ENCODE measurements at places on chromosomes 2 and 18.
A peak's percentile ranks its signal among the peaks of the same experiment; 100 is the strongest.

DNA sequence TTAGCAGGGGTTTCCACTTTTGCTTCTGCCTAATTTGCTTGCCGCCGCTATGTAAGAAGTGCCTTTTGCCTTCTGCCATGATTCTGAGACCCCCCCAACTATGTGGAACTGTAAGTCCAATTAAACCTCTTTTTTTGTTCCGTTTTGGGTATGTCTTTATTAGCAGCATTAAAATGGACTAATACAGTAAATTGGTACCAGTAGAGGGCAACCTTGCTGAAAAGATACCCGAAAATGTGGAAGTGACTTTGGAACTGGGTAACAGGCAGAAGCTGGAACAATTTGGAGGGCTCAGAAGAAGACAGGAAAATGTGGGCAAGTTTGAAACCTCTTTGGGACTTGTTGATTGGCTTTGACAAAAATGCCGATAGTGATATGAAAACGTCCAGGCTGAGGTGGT lies 216.1 kb upstream of the FSIP2 start:
- DNase-seq = no peak

GRCh38 chr2:166451468-166451867 lies 42.6 kb downstream of the SCN7A start:
- DNase-seq = no peak

DNA sequence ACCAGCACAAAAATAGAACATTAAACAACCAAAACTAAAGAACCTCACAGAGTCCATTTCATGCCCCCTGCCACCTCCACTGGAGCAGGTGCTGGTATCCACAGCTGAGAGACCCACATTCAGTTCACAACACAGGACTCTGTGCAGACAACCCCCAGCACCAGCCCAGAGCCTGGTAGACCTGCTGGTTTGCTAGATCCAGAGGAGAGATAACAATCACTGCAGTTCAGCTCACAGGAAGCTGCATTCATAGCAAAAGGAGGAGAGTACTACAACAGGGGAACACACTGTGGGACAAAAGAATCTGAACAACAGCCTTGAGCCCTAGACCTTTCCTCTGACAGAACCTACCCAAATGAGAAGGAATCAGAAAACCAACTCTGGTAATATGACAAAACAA lies 326.7 kb downstream of the METTL4 start:
- no peak for DNase-seq

GRCh38 chr2:239315308-239315707 lies 85.5 kb downstream of the HDAC4 start:
- DNase-seq = no peak

- no peak for DNase-seq
These were observed 221.5 kb upstream of the CDH2 start for GRCh38 chr18:28398471-28398870.

DNA sequence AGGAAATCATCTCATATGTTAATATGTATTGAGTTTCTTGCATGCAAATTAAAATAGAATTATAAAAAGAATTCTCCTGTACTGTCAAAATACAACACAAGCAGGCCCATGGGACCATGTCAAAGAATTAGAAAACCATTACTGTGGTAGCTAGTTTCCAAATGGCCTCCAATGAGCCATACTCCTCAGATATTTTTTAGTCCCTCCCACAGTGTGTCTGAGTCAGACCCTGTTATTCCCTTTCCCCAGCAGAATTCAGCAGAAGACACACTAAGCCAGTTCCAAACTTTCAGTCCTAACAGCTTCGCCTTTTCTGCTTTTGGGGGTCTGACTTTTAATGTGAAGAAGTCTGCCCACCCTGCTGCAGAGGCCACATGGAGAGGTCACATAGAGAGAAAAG lies 86.7 kb downstream of the FIGN start:
- no peak for DNase-seq

DNA sequence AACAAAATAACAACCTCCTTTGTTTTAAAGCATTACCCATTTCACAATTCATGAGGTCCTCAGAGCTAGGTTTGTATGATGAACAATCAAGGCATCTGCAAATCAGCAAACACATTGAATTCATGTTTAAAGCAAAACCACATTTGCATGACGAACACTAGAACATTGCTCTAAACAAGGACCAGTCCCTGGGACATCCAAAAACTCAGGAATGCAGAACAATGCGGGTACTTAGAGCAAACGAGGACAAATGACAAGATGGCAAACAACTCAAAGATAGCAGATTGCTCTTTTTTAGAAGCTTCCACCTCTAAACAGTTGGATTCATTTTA lies 45.7 kb upstream of the RALBP1 start:
- no peak for DNase-seq

GRCh38 chr2:113894156-113894743 lies 4.4 kb downstream of the ACTR3 start:
- no peak for DNase-seq

- DNase-seq = no peak
These were observed 1267.1 kb downstream of the LRP1B start for GRCh38 chr2:140863713-140864112.

- no peak for DNase-seq
These were observed 42.6 kb downstream of the LPIN2 start for GRCh38 chr18:2970344-2970743.

GRCh38 chr2:885230-886071 lies 65.2 kb upstream of the SNTG2 start:
- no peak for DNase-seq

- DNase-seq = no peak
These were observed 219.9 kb downstream of the PIK3C3 start for GRCh38 chr18:42174909-42175308.

DNA sequence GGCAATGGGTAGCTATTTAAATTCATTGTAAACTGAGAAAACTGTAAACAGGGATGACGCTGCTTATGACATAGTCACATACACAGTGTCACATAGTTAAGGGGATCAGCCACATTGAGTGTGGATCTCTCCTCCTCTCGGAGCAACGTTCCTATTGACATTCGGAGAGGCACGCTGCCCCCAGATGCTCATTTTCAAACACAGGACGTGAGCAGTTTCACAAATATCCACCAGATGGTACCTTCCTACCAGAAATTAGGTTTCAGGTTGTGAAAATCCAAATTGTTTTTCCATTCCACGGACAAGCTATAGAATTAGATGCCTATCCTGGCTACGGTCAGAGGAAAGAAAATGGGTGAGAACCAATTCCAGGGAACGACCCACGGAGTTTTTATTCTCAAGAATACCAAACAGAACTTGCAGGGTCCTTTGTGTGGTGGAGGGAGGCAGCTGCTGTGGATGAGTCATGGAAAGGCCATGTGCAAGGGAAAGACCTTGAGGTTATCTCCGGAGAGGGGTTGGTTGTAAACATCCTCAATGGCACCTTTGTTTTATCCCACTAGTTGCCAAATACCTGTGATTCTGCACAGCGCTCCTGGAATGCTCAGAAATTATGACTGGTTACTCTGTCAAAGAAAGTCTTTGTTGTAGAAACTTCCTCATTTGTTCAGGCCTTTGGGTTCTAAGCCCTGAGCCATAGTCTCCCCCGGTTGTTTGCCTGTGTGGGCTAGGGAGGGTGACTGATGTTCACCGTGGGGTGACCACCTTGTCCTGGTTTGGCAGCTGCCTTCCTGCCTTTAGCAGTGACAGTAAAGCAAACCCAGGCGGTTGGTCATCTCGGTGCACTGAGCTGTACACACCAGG lies 88.0 kb downstream of the ACTR3 start:
- DNase-seq = peak; percentile 8

DNA sequence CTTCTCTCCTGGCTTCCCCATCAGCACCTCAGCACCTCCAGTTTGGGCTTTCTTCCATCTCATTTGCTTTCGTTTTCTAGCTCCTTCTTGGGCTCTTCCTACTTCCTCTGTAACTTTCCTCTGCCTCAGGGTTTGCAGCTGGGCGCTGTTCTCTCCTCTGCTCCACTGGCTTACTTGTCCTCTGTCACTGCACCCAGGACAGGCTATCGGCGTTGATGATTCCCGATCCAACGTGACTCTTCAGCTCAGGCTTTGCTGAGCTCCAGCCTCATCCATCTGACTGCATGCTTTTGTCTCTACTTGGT lies 362.4 kb downstream of the CYRIA start:
- no peak for DNase-seq

GRCh38 chr2:235446082-235446481 lies 47.8 kb upstream of the AGAP1 start:
- no peak for DNase-seq

- DNase-seq = no peak
These were observed 156.5 kb downstream of the NAPG start for GRCh38 chr18:10682368-10682714.

GRCh38 chr2:10036095-10036884 lies 7.1 kb upstream of the KLF11 start:
- peak; percentile 44 for DNase-seq

DNA sequence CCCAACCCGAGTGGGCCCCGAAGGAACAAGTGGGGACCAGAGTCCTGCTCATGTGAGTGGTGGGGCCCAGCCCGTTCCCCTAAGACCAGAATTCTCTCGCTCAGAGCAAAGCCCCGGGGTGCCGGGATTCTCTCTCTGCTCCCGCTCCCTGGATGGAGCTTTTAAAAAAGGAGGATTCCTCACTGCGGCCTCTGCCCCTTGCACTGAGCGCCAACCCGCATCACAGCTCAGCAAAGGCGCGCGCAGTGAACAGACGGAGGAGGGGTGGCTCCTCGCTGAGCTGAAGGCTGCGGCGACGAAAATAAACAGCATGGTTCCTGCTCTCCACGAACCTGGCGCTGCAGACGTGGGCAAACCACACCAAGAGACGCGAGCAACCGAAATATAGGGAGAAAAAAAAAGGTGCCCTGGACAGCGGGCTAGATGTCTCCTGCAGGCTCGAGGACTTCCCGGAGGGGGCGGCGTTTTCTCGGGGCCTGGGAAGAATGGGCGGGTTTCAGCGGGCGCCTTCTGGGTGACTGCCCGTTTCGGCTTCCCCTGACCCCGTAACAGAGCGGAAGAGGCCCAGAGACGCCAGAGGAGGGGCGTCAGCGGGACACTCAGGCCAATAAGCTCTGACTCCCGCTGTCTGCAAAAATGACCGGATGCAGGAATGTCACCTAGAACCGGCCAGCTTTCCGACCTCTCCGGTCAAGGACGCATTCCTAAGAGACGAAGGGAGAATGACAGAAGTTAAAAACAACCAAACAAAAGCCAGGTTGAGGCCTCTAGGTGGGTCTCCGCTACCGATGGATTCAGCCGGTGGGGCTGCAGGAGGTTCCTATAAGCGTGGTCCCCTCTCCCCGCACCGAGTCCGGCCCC lies 819 bp upstream of the KLF11 start:
- DNase-seq = peak; percentile 29

- no peak for DNase-seq
These were observed 424.4 kb upstream of the REG3G start for GRCh38 chr2:78601113-78601512.

- DNase-seq = no peak
These were observed 3.6 kb downstream of the LDLRAD4 start for GRCh38 chr18:13221869-13222855.

DNA sequence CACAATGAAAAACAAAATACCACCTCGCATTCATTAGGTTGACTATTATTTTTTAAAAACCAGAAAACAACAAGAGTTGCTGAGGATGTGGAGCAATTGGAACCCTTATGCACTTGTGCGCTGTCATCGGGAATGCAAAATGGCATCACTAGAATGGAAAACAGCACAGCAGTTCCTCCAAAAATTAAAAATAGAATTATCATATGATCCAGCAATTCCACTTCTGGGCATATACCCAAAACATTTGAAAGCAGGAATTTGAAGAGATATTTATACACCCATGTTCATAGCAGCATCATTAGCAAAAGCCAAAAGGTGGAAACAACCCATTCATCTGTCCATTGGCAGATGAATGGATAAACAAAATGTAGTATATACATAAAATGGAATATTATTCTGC lies 11.9 kb upstream of the NMUR1 start:
- DNase-seq = no peak

DNA sequence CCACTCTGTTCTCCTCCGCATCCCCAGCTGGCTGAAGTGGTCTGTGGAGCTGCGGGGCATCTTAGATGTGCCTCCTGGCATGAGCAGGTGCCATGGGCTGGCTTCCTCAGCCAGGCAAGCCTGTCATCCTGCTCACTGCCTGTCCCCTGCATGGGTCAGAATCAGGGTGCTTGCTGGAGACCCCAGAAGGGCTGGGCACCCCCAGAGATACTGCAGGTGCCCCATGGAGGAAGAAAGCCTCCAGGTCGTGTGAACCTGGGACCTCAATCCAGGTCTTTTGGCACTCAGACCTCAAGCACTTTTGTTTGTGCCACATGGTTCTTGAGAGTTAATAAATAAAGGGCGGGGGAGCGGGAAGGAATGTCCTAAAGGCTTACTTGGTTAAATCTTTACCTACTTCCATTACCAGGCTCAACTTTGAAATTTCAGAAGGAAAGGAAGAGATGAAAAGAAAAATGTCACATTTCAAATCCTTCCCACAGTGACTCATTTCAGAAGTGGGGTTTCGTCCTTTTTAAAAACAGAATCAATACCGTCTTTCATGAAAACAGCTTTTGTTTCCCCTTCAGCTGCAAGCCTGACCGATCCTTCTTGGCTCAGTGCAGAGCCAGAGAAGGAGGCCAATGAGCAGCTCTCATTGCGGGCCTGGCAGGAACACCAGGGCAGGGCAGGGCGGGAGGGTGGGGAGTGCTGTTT lies 69.9 kb downstream of the RHOB start:
- DNase-seq = no peak

- no peak for DNase-seq
These were observed 50.0 kb downstream of the NRP2 start for GRCh38 chr2:205732314-205732713.

GRCh38 chr18:58653814-58654509 lies 17.3 kb upstream of the MALT1 start:
- DNase-seq = no peak

DNA sequence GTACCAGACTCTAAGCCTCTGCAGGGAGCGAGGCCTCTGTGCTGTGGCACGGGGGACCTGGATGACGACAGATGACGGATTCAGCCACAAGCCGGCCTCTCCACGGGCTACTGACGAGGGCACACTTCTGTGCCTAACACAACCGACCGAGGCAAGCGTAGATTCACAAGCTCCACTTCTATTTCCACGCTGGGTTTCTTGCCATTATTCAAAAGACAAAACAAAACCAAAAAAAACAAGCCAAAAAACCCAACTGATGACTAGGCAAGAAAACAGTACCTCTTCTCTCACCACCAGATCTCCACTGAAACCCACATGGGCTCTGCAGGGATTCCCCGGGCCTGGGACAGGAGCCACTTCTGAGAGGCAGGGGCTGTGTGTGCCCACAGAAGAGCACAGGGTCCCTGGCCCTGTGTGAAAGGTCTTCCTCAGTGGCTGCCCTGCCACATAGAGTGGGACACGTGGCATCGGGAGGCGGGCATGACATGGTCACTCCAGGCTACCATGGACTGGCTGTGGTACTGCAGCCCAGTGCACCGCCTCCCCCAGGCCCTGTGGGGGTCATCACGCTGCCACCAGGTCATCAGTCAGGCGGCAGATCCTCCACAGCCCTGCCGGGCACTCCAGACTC lies 254.7 kb downstream of the HDAC4 start:
- DNase-seq = no peak

DNA sequence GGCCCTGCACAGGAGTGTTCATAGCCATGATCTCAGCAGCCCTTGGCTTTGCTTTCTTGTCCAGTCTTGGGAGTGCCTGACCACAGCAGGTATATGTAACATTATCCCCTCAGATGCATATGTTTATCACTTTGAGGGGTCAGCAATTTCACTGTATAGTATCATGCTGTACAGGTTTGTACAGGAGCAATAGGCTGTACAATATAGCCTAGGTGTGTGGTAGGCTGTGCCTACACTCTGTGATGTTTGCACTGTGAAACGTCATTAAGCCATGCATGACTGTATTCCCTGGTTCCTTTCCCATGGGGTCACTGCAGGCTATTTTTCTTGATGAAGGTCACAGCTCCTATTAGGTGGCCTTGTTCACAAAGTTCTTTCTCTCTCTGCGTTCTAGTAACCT lies 4.7 kb upstream of the IL36G start:
- DNase-seq = no peak

All from activated naive CD8-positive, alpha-beta T cell treated with anti-CD3 and anti-CD28 coated beads for 36 hours (primary cell).